ENCODE measurements at places on chromosomes 6 and 20.

GRCh38 chr20:53952528-53953096 lies 117.8 kb downstream of the BCAS1 start:
- DNase-seq: no peak

DNA sequence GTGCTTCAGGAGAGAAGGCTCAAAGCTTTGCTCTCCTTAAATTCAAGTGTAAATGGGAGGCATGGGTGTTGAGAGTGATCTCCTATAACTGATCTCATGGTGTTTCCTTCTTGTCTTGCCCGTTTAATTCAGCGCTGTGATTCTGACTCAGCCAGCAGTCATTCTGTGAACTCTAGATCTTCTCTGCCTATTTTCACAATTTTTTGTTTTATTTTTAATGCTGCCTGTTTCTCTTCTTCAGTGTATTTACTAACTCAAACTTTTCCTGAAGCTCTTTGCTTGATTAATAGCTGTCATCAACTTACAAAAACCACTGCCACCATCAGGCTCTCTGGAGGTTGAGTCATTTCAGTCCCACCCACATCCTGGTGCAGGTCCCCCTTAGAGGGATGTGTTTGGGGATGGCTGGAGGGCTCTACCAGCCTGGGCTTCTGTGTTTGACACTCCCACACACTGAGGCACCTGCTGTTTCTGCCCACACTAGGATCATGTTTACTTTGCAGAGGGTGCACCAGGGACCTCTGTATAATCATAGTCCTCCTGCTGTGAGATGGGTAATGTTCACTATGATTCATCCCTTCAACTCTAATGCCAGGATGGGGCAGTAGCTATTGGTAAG lies 94.0 kb downstream of the SHLD1 start:
- DNase-seq: no peak

DNA sequence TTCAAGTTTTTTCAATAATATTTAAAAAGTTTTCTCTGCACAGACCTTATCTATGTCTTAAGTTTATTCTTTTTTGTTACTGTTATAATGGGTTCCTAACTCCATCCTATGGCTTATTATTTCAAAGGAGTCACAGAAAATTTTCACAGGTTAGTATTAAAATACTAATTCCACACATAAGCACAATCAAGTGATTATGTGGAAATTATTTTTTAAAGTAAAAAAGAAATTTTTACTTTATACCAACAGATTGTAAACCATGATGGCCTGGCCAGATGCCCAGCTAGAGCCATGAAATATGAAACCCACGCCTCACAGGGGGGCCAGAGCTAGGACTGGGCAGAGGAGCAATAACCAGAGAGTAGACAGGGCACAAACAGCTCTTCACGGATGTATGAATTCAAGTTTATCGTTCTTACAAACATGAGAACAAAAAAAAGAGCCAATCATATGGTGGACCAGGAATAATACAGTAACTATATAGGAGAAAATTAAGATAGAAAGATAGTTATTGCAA lies 34.0 kb downstream of the NUDT3 start:
- no peak for DNase-seq

GRCh38 chr6:2684103-2684749 lies 66.5 kb downstream of the MYLK4 start:
- DNase-seq: no peak

DNA sequence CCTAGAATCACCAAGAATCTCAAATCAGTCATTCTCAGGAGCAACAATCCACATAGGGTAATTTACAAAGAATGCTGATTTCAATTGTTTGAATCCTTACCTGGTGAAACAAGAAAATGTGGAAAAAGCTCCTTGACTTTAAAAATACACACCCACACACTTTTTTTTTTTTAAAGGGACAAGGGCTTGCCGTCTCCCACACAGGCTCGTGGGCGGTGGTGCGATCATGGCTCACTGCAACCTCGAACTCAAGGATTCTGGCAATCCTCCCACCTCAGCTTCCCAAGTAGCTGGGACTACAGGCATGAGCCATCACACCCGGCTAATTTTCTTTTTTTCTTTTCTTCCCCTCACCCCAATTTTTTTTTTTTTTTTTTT lies 30.7 kb downstream of the PARD6B start:
- no peak for DNase-seq

Measured in vagina (tissue), 2 donors.